ENCODE measurements at places on chromosomes 11 and 22.
A peak's percentile ranks its signal among the peaks of the same experiment; 100 is the strongest.

- DNase-seq = no peak
Measured at GRCh38 chr11:62411524-62411923, 7.3 kb upstream of the SCGB1A1 start.

- DNase-seq = no peak
Measured at GRCh38 chr22:24329453-24329852, 58.8 kb downstream of the SPECC1L start.

- DNase-seq = no peak
Measured at GRCh38 chr11:61406067-61406466, 13.7 kb downstream of the TMEM216 start.

GRCh38 chr11:69209421-69210309 lies 53.9 kb downstream of the SMIM38 start:
- no peak for DNase-seq

DNA sequence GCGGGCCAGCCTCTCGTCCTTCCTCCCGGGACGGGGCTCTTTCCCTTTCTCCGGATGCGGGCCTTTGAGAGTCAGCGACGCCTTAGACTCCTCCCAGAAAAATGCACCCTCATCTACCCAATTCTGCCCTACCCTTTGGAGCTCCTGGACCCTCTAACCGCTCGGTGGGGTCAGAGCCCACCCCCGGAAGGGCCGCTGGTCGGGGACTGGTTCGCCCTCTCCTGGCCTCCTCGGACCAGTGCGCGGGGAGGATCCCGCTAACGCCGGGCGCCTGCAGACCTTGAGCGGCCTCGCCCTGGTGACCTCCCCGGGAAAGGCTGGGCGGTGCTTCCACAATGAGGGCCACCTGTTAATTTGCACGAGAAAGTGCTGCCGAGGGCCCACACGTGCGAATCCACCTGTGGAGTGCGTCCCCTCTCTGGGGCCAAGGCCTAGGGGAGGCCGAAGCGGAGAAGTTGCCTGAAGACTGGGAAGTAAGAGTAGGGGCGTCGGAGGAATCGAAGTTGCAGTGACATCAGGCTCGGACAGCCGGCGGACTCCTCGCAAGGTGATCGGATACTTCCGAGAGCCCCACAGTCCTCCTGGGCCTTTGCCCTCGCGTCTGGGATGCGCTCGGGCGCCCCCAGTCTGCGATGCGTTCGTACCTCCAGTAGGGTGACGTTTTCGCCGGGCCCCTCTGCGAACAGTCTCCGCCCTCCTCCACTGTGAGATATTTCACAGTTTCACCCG lies 61.5 kb downstream of the ENDOD1 start:
- DNase-seq = peak; percentile 54

DNA sequence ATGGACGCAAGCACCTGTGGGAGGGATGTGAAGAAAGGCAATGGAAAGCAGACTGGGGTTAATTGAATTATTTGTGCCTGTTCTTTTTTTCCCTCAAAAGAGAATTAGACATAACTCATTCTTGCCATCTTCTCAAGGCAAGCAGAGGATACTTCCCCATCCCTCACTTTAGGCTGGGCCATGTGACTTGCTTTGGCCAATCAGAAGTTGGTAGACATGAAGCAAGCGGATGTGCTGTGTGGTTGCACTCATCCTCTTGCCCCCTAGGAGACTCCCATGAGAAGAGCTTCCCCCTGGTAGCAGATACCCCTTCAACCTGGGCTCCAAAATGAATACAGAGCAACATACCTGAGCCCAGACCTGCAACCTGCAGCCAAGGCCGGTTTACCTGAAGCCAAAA lies 124.4 kb upstream of the ZC3H12C start:
- no peak for DNase-seq

DNA sequence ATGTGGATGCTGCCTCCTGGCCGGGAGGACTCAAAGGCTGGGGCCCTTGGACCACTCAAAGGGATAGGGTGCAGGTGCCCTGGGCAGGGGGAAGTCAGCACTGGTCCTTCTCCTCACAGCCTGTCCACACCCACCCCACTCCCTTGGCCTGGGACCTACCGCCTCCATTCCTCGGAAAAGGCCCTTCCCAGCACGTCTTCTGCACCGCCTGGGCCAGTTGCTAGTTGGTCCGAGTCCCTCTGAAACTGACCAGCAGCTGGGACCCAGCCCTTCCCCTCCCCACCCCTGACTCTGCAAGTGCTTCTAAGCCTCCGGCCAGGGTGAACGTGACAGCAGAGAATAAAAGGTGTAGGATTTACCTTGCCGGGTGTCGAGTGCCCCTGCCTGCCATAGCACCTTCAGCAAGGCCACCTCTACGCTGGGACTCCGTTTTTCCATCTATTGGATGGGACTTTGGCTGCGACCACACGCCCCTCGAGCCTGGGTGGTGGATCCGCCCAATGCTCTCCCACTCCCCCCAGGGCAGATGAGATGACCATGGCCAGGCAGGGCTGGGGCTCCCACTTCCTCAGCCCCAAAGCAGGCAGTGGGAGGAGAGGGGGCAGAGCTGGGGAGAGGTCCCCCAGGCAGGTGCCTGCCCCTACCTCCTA lies 37.3 kb downstream of the OSBPL5 start:
- DNase-seq = no peak
